NCI-H1105 (cell line): ENCODE measurements at places on chromosomes 6 and 20.

DNA sequence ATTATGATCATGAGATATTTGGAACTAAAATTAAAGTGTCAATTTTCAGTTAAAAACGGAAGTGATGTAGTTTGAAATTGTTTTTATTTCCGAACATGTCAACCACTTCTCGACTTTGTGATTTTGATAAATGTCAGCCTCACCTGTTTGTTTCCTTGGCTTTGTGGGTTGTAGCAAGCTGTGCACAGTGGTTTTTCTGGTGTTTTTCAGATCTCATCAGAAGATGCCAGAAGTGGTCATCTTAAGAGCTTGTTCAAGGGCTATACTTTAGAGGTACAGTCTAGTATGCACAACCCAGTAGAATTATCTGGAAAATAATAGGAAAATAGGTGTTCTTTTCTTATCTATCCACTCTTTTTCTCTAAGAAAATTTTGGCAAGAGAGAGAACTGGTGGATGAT is 134.0 kb downstream of the GRIK2 start:
- DNase-seq, result no peak

DNA sequence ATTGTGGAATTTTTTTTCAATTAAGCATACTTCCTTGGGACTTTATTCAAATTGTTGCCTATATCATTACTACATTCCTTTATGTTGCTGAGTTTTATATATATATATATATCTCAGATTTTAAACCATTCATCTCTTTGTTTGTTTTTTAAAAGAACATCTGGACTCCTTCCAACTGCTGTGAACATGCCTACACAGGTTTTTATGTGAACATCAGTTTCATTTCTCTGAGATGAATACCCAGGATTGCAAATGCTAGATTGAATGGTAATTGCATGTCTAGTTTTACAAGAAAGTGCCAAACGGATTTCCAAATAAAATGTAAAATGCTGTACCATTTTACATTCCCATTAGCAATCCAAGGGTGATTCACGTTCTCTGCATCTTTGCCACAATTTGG is 1289.3 kb downstream of the HACE1 start:
- DNase-seq, result no peak

- DNase-seq, result no peak
These were observed 727 bp downstream of the ERMARD start for GRCh38 chr6:169752074-169752623.

- DNase-seq, result no peak
These were observed 29.0 kb downstream of the PCK1 start for GRCh38 chr20:57589728-57590484.

- DNase-seq, result no peak
These were observed 5.1 kb downstream of the SPINT3 start for GRCh38 chr20:45510242-45510862.

GRCh38 chr6:48325701-48326100 is 214.7 kb upstream of the PTCHD4 start:
- no peak for DNase-seq

- DNase-seq, result no peak
These were observed 540.7 kb downstream of the BMP2 start for GRCh38 chr20:7308163-7308562.

GRCh38 chr20:23554401-23554800 is 13.9 kb downstream of the CST9L start:
- DNase-seq, result no peak

- no peak for DNase-seq
These were observed 243.6 kb downstream of the CLIC5 start for GRCh38 chr6:45772051-45772450.

DNA sequence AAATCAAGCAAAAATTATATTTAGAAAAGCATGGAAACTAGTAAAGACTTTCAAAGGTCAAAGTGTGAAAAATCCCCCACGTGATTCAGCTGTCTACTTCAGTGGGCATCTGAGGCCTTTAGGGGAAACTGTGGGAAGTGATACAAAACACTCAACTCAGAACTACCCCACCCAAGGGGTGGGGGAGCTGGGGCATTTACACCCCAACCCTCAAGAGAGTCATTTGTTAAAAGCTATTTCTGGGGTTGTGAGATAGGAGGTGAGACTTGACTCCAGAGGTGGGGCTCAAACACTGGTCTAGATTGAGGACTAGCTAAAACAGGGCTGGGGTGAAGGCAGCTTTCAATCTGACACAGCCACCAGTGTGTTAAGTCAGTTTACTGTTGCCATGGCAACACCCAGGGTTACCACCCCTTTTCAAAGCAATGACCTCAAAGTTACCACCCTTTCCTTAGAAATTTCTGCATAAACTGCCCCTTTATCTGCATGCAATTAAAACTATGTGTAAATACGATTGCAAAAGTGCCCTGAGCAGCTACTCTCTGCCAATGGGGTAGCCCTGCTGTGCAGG is 9.9 kb upstream of the GTSF1L start:
- no peak for DNase-seq

DNA sequence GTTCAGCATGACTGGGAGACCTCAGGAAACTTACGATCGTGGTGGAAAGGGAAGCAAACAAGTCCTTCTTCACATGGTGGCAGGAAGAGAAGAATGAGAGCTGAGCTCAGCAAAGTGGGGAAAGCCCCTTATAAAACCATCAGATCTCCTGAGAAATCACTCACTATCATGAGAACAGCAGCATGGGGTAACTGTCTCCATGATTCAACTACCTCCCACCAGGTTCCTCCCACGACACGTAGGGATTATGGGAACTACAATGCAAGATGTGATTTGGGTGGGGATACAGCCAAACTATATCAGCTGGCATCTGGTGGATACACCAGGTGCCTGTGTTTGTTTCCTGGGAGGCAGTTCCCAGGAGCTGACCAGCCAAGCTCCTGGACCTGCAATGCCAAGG is 4.9 kb downstream of the DDO start:
- DNase-seq, result no peak

DNA sequence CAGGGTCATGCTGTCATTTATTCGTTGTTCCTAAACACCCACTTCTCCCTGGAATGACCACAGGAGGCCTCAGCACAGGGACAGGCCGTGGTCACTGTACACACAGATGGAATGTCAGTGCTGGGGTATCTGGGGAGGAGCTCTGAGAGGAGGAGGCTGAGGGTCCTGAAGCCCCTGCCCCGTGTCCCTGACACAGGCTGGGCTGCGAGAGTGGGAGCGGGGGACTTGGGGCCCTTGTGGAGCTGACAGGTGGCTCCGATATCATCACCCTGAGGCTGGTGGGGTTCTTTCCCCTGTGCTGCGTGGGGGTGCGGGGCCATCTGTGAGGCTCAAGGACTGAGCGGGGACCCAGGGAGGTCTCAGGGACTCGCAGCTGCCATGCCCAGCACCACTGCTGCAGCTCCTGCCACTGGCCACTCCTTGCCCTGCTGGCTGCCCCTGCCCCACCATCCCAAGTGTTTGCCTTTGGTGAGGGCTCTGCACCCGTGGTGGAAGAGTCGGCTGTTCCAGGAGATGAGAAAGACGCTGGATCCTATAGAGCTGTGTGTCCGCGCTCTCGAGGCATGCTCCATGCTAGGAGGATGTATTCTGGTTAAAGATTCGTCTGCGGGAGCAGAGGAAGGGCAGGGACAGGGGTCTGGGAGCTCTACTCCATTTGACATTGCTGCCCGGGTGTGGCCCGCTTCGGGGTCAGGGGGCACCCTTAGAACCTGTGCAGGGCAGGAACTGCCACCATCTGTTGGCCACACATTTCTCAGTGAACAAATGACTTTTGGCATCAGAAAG is 18.9 kb downstream of the NPEPL1 start:
- DNase-seq, result no peak

- no peak for DNase-seq
These were observed 215.6 kb upstream of the NRSN1 start for GRCh38 chr6:23910420-23910819.

DNA sequence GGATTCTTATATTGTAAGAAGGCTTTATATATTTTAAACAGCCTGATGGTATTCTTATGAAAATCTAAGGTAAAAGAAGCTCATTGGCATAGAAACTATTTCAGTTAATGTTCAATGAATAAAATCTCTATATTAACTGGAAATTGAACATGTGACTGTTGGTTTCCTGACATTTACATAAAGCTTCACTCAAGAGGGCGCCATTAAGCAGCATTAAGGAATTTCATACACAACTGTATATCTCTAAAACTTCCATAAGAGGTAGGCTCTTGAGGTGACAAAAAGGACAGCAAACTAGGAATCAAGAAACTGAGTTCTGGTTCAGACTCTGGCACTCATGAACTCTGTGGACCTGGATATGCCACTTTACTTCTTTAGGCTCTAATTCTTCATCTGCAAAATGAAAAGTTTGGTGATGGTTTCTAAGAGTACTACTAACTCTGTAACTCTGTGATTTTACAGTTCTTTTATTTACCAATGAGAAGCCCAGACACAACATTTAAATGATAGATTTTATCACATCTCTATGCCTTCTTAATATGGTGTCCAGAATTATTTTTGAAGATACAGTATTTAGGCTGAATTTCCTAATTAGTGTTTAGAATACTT is 147.5 kb downstream of the FLRT3 start:
- peak; percentile 28 for DNase-seq

DNA sequence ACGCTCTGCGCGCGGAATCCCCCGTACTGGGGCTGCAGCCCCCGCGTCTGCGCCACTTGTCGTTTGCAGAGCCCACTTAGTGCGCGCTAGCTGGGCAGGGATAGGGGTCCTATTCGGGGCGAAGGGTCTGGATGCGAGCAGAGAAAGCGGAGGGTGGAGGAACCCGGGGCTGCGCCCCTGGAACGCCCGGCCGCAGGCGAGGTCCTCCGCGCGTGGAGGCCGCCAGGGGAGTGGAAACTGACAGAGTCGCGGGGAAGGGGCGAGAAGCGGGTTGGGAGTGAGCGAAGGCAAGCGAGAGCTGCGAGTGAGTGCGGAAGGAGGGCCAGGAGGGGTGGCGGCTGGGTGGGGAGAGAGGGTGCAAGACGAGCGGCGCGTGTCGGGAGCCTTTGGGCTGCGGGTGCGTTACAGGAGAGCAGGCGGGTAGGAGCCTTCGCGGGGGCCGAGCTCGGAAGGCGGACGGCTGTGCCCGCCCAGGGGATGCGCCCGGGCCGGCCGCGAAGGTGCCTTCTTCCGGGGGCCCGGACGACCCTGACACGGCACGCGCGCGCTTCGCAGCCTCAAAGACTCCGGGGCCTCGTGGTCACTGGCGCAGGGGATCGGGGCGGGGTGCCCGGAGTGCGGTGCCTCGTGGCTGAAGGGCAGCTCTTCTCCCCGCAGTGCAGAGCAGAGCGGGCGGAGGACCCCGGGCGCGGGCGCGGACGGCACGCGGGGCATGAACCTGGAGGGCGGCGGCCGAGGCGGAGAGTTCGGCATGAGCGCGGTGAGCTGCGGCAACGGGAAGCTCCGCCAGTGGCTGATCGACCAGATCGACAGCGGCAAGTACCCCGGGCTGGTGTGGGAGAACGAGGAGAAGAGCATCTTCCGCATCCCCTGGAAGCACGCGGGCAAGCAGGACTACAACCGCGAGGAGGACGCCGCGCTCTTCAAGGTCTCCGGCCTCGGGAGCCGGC is 1.2 kb downstream of the IRF4 start:
- no peak for DNase-seq

GRCh38 chr20:59318201-59318790 is 17.9 kb downstream of the EDN3 start:
- DNase-seq, result no peak

DNA sequence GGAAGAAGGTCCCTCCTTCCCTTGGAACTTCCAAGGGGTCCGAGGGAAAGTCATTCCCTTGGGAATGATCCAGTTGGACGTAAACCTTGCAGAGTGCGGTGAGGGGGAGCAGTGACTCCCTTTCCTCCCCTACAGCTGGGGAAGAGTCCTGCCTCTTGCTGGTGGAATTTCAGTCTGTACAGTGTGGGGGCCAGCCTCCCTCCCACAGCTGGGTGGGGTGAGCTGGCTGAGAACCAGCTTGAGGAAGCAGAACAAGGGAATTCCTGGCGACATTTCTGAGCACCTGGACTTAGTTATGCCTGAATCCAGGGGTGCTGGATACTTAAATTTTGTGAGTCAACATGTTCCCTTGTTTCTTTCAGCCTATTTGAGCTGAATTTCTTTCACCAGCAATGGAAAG is 152.0 kb downstream of the ANKRD60 start:
- no peak for DNase-seq

DNA sequence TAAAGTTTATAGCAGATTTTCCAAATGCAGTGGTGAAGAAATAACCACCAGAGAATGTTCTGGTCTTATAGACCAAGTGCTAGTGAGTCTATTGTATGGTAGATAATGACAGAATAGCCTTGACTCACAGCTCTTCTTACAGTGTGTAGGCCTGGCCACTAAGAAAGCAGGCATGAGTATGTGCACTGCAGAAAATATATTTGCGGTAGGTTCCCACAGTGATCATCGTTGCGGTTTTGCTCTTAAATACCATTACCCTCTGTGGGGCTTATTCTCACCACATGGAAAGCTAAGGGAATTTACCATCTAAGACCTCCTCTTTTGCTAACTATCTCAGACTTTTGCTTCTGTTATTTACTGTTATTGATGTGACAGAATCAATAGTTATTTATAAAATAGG is 212.3 kb upstream of the SYNDIG1 start:
- DNase-seq, result no peak

- no peak for DNase-seq
These were observed 122.1 kb downstream of the LRRC1 start for GRCh38 chr6:53916804-53917463.

DNA sequence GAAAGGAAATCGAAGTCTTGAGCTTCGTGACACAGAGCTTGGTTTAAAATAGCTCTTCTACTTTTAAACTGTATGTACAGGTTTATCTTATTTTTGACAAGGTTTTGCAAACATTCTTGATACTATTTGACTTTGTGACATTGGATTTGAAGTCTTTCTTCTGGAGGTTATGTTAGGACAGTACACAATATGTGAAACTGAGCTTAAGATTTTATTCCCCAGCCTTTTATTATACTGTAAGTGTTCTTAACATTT is 95.2 kb upstream of the BTBD3 start:
- DNase-seq, result no peak

DNA sequence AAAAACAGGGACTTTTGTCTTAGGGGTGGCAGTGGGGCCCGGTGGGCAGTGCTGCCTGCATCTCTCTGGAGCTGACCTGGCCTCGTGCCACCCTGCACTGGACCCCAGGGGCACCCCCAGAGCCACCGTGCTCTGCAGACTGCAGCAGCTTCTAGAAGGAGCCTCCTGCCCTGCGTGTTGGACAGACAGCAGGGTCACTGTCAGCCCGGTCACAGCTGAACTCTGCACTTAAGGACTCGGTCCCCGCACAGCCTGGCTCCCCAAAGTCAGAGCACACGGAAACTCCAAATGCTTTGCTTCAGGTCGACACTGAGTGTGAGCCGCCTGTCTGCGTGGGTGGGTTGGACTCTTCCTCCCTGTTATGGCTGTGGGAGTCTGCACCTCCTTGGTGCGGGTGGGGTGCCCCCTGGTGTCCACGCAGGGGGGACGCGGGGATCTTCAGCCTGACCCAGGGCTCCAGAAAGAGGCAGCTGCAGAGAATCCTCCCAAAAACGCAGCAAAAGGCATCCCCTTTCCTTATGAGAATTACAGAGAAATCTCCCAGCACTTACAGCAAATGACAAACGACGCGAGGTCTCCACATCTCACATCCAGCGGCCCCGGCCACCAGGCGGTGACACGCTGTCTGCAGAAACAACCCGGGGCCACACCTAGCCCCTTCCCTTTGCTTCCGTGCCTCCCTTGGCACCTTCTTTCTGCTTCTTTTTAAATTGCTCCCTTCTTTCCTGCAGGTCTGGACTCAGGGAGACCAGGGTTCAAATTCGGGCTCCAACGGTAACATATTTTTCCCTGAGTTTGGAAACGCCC is 36.3 kb upstream of the DACT2 start:
- DNase-seq, result peak; percentile 32
